ENCODE measurements at places on chromosomes 2 and 18.

- no peak for DNase-seq
Measured at GRCh38 chr2:202989749-202990148, 24.9 kb upstream of the NBEAL1 start.

GRCh38 chr2:46379213-46380037 lies 82.2 kb downstream of the EPAS1 start:
- no peak for DNase-seq

GRCh38 chr2:21763501-21763900 lies 639.7 kb downstream of the TDRD15 start:
- DNase-seq = no peak

DNA sequence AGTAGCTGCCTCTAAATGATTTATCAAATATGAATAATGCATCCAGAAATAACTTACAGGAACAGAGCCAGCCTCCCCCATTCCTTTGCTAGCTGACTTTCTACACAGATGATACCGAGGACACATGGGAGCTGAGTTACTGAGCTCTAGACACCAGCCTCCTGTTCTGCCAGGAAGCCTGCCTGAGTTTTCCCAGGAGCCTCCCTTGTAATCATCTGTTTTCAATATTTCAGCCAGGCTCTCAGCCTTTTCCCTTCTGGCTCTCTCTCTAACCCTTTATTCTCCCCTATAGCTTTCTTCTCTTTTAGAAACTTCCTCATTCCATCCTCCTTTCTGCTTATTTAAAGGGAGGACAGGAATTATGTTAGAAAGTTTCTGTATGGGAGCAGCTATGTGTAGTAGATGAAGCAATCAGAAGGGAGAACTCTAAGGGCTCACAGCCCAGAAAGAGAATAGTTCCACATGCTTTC lies 911.6 kb downstream of the TDRD15 start:
- no peak for DNase-seq

DNA sequence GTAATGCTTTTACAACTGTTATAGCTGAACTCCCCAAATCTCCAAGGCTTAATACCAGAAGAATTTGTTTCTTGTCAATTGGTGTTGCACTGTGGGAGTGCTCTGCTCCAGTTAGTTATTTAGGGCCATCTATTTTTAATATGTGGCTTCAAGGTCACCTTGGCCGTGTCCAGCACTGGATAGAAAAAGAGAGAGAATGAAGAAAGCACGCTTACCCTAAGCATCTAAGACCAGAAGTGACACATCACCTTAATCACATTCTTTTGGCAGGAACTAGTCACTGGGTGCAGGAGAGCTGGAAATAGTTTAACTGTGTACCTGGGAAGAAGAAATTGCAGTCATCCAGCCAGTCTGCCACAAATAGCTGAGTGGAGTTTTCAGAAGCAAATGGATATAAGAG lies 78.8 kb downstream of the VWC2L start:
- DNase-seq = no peak

DNA sequence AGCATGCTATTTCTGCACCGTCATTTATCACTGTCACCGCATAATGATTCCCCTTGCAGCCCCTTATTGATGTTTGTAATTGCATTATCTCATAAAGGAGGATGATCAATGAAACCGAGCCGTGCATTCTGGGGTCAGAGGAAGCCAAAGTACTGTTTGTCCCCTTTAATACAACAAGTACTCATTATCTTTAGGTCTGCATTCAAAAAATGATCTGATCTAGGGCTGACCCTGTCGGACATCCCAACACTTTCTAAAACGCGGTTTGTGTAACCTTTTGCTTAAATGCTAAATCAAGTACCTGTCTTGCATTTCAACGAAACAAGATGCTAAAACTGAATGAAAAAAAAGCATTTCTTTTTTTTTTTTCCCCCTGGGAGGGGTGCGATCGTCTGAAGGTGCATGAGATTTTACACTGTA lies 143.8 kb downstream of the MEIS1 start:
- DNase-seq = no peak

- DNase-seq = no peak
Measured at GRCh38 chr2:237066396-237066795, 19.3 kb upstream of the COPS8 start.

- no peak for DNase-seq
Measured at GRCh38 chr2:42971947-42972736, 179.8 kb upstream of the HAAO start.

GRCh38 chr2:204776781-204777559 lies 231.7 kb downstream of the PARD3B start:
- no peak for DNase-seq

- DNase-seq = peak; percentile 46
Measured at GRCh38 chr2:179569831-179570233, 291.6 kb downstream of the ZNF385B start.

Measured in RWPE1 (cell line).